ENCODE measurements at places on chromosomes 16 and 17.
A peak's percentile ranks its signal among the peaks of the same experiment; 100 is the strongest.

GRCh38 chr16:72989579-72990551 is 58.1 kb downstream of the ZFHX3 start:
- peak; percentile 88 for DNase-seq

GRCh38 chr16:50298591-50299507 is 32.5 kb downstream of the ADCY7 start:
- no peak for DNase-seq

- DNase-seq, result no peak
These were observed 201.3 kb downstream of the ZFHX3 start for GRCh38 chr16:72846594-72846993.

DNA sequence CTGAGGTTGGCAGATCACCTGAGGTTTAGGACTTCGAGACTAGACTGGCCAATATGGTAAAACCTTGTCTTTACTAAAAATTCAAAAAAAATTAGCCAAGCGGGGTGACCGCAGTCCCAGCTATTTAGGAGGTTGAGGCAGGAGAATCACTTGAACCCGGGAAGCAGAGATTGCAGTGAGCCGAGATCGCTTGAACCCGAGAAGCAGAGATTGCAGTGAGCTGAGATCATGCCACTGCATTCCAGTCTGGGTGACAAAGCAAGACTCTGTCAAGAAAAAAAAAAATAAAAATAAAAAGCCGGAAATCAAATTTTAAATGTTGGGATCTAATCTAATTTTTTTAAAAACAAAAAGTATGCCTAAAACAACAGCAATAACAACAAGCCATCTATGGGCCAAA is 56.3 kb downstream of the ABCC1 start:
- no peak for DNase-seq

- no peak for DNase-seq
These were observed 8.8 kb upstream of the NR1D1 start for GRCh38 chr17:40108970-40109824.

- no peak for DNase-seq
These were observed 561.9 kb upstream of the SOX9 start for GRCh38 chr17:71558901-71559300.

Measured in fibroblast of skin of left biceps (primary cell).